GM23338 (cell line): ENCODE measurements at places on chromosomes 7 and 10. TPM values are rescaled to one million over a fixed set of nuclear protein-coding genes. Genes with fewer than 3 reads are reported as not detected.

Gene INHBA
- polyA plus RNA-seq = 1.0 and 1.3 TPM in 2 replicates

Gene GIMAP6
- polyA plus RNA-seq = not detected in 2 replicates

Gene AMPH
- polyA plus RNA-seq = 4.8 and 5.2 TPM in 2 replicates

Gene MLXIPL
- polyA plus RNA-seq = 13.1 and 13.7 TPM in 2 replicates

Gene STAG3
- 4.1 and 4.7 TPM in 2 replicates for polyA plus RNA-seq

Gene SFRP4
- polyA plus RNA-seq = not detected in 2 replicates

GRCh38 chr10:80444124-80444523 lies 10.0 kb upstream of the TSPAN14 start:
- H3K4me1 ChIP-seq = no peaks in the 10 kb centered on the region
- H3K36me3 ChIP-seq = no peaks in the 10 kb centered on the region
- DNase-seq = no peak

DNA sequence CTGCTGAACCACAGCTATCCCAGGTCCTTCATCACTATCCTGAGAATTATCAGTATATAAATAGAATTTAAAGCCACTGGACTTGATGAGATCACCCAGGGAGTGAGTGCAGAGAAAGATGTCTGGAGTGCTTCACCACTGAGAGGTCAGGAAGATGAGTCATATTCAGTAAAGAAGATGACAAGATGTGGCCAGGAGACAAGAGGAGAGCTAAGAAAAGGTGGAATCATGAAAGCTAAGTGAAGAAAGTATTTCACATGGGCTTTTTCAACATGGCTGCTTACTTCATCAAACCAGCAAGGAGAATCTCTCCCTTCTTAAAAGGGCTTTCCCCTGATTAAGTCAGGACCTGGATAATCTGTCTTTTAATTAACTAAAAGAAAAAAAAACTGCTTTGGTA lies 9.1 kb upstream of the PRKAR2B start:
- no peak overlapping the region for H3K4me3 ChIP-seq
- no peaks in the 10 kb centered on the region for H3K4me1 ChIP-seq

DNA sequence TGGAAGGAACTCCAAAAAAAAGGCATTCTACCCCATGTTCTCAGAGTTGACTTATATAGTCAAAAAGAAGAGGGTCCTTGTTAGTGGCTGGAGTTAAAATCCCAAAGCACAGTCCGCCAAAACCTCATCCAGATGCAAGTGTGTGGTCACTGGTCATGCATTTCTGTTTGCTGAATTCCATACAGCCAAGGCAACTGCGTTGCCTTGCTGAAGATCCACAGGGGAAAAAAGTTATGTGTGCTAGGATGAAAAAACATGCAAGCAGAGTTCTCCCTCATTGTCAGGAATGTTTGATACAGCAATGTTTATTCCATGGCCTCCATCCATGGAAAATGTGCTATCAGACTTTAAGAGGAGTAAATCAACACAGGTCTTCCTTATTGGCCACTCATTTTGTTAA lies 213.1 kb downstream of the CREB5 start:
- H3K27ac ChIP-seq = no peak overlapping the region
- no peak overlapping the region for H3K4me3 ChIP-seq
- H3K4me1 ChIP-seq = peaks cover 6% of the 10 kb centered on the region
- no peak for DNase-seq

GRCh38 chr10:98400482-98400881 lies 14.5 kb downstream of the PYROXD2 start:
- H3K27me3 ChIP-seq = no peaks in the 10 kb centered on the region
- no peaks in the 10 kb centered on the region for H3K36me3 ChIP-seq
- no peak overlapping the region for H3K4me3 ChIP-seq
- no peaks in the 10 kb centered on the region for H3K4me1 ChIP-seq
- no peak for DNase-seq
- no peak overlapping the region for H3K27ac ChIP-seq

DNA sequence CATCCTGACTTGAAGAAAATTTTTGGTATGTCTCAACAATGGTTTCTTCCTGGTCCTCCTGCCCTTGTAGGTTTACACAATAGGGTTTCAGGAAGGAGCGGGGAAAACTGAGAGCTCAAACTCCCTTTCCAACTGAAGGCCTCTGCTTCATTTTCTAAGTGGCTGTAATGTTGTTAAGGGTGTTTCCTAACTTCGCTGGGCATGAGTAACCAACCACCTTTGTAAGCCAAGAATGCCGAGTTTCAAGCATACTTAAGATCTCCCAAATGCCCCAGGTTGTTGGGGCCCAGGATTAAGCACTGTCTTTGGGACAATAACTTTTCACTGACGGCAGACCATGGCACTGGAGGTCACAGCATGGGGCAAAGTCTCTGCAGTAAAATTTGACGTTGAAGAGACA lies 33.6 kb upstream of the DRGX start:
- H3K4me1 ChIP-seq = no peaks in the 10 kb centered on the region
- H3K27ac ChIP-seq = no peak overlapping the region
- no peaks in the 10 kb centered on the region; the same call in 1 of the 2 replicates for H3K36me3 ChIP-seq
- H3K27me3 ChIP-seq = no peaks in the 10 kb centered on the region
- H3K4me3 ChIP-seq = no peak overlapping the region

- H3K27ac ChIP-seq = no peak overlapping the region
- H3K27me3 ChIP-seq = no peaks in the 10 kb centered on the region
- H3K36me3 ChIP-seq = no peaks in the 10 kb centered on the region
- no peak for DNase-seq
Measured at GRCh38 chr7:106538638-106539037, 122.3 kb downstream of the CCDC71L start.

DNA sequence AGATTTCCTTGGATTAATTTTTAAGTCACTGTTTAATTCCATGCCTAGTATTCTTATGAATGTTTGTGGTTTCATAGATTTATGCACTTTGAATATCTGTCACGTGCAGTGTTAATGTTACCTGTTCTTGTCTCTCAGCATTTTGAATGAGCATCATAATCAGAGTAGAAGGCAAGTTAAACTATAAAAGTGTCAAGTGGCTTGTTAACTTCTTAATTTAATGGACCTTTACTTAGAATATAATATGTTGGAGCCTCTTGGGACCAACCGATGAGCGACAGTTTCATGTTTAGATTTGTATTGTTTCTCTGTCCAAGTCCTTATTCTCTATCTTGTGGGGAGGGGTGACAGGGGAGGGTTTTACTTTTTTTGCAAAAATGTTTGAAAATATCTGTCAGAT lies 50.6 kb upstream of the MTURN start:
- H3K4me3 ChIP-seq = no peak overlapping the region
- H3K4me1 ChIP-seq = peaks cover 12% of the 10 kb centered on the region; the same call in 1 of the 2 replicates
- H3K27ac ChIP-seq = no peak overlapping the region
- no peak for DNase-seq

GRCh38 chr7:45328403-45328981 lies 170.9 kb downstream of the RAMP3 start:
- H3K4me1 ChIP-seq = no peaks in the 10 kb centered on the region
- no peak for DNase-seq
- no peaks in the 10 kb centered on the region; the same call in 1 of the 2 replicates for H3K36me3 ChIP-seq
- no peak overlapping the region for H3K4me3 ChIP-seq

- H3K27ac ChIP-seq = no peak overlapping the region
- H3K4me3 ChIP-seq = no peak overlapping the region
- no peaks in the 10 kb centered on the region for H3K36me3 ChIP-seq
- peaks cover 5% of the 10 kb centered on the region; the same call in 1 of the 2 replicates for H3K4me1 ChIP-seq
- no peaks in the 10 kb centered on the region for H3K27me3 ChIP-seq
Measured at GRCh38 chr10:10385831-10386230, 631.8 kb upstream of the CELF2 start.

DNA sequence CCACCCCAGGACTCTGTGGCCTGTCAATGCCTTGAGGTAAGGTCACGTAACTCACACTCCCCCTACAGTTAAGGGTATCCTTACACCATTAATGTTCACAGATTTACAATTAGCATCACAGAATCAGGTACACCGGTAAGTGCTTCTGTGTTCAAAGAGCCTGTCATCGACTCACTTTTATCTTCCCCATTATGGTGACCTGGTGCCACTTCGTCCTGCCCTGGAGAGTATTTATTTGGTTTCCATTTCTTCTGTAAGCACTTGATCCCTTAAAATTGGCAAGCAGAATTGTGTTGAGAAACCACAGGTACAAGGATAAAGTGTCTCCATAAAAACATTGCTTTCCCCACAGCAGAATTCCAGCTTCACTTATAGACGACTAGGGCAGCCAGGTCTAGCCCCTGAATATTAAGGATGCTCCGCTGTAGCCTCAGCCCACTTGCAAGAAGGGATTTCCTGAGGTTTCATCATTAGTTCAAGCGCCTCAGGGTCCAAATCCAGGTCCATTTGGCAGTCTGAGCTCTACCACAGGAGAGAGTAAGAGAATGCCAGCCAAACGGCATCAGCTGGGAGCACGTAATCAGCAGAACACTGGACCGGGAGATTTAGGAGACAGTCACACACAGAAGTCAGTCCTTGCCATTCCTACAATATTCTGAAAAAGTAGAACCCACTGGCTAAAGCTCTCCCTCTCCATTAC lies 10.1 kb downstream of the ATXN7L1 start:
- H3K4me1 ChIP-seq = peaks cover 16% of the 10 kb centered on the region
- H3K27ac ChIP-seq = no peak overlapping the region
- H3K4me3 ChIP-seq = no peak overlapping the region
- no peaks in the 10 kb centered on the region for H3K27me3 ChIP-seq

- H3K27ac ChIP-seq = no peak overlapping the region
- peaks cover 12% of the 10 kb centered on the region; the same call in 1 of the 2 replicates for H3K4me1 ChIP-seq
- H3K36me3 ChIP-seq = no peaks in the 10 kb centered on the region
- no peak overlapping the region for H3K4me3 ChIP-seq
Measured at GRCh38 chr10:128630787-128631252, 504.6 kb upstream of the MKI67 start.
